ENCODE measurements at places on chromosomes 1 and 21. TPM values are rescaled to one million over a fixed set of nuclear protein-coding genes. Genes with fewer than 3 reads are reported as not detected.

DNA sequence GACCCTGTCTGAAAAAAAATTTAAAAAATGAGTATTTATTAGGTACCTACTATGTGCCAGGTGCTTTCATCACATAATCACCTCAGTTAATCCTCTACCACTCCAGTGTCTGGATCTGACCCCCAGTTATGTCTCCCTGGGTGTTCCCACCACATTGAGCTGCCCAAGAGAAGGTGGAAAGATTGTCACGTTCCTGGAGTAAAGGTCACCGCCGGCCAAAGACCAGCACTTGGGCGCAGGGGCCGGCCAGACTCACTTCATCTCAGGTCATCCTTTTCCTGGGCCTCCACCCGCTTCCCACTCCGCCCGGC lies 714 bp downstream of the PYCR2 start:
- peak; percentile 44 for DNase-seq
- H3K4me3 ChIP-seq, result peak overlapping the region; percentile 86
- H3K27ac ChIP-seq, result peak overlapping the region; percentile 94
- no peaks in the 10 kb centered on the region for H3K27me3 ChIP-seq
- H3K36me3 ChIP-seq, result no peaks in the 10 kb centered on the region
- H3K4me1 ChIP-seq, result peaks cover 23% of the 10 kb centered on the region

GRCh38 chr1:235802573-235803346 lies 63.9 kb downstream of the LYST start:
- H3K4me1 ChIP-seq, result no peaks in the 10 kb centered on the region
- H3K27ac ChIP-seq, result no peak overlapping the region
- H3K4me3 ChIP-seq, result no peak overlapping the region
- H3K36me3 ChIP-seq, result peaks cover 7% of the 10 kb centered on the region
- no peaks in the 10 kb centered on the region for H3K27me3 ChIP-seq

The SPRR2B gene
- total RNA-seq, result not detected

The RHEX gene
- total RNA-seq, result not detected

DNA sequence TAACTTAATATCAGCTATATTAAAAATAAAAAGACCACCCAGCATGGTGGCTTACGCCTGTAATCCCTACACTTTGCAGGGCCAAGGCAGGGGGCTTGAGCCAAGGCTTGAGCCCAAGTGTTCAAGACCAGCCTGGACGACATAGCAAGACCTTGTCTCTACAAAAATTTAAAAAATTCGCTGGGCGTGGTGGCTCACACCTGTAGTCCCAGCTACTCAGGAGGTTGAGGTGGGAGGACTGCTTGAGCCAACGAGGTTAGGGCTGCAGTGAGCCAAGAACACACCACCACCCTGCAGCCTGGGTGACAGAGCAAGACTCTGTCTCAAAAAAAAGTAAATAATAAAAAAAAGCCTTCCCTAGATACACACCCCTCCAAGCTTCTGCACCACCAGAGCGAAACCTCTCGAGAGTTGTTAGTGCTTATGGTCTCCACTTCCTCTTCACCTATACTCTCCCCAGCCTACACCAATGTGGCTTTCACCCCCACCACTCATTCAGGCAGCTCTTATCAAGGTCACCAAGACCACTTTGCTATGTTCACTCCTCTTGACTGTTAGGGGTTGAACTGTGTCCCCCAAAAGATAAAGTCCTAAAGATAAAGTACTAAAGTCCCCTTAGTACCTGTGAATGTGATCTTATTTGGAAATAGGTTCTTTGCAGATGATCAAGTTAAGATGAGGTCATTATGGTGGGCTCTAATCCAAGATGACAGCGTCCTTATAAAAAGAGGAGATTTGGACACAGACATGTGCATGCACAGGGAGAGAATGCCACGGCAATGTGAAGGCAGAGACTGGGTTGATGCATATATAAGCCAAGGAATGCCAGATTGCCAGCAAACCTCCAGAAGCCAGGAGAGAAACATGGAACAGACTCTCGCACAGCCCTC lies 6.8 kb upstream of the PPP1R15B start:
- peak overlapping the region; percentile 82 for H3K27ac ChIP-seq
- H3K4me3 ChIP-seq, result no peak overlapping the region
- no peaks in the 10 kb centered on the region for H3K27me3 ChIP-seq
